ENCODE measurements at places on chromosomes 12 and 14. TPM values are rescaled to one million over a fixed set of nuclear protein-coding genes. Genes with fewer than 3 reads are reported as not detected.

DNA sequence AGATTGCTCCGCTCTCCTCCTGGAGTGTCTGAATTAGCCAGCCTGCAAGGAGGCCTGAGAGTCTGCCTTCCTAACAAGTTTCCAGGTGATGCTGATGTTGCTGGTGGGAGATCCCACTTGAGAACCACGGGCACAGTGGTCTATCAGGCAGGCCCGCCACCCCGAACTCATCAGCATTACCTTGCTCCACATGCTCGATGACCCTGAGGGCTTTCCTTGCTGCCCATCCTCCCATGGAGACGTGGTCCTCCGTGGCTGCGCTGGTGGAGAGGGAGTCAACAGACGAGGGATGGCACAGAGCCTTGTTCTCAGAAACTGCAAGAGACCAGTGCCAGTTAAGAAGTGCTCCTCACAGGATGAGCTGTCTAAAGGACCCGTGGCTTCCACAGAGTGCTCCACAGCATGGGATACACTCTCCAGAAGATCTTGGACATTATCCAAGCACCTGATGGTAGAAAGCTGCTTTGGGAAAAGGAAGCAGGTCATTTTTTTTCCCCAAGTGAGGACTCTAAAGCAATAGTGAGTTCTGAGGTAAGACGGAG, 18.3 kb downstream of the HAL start:
- DNase-seq, result no peak

- DNase-seq, result no peak
Observed at GRCh38 chr12:80837342-80837978, 100.3 kb downstream of the LIN7A start.

DNA sequence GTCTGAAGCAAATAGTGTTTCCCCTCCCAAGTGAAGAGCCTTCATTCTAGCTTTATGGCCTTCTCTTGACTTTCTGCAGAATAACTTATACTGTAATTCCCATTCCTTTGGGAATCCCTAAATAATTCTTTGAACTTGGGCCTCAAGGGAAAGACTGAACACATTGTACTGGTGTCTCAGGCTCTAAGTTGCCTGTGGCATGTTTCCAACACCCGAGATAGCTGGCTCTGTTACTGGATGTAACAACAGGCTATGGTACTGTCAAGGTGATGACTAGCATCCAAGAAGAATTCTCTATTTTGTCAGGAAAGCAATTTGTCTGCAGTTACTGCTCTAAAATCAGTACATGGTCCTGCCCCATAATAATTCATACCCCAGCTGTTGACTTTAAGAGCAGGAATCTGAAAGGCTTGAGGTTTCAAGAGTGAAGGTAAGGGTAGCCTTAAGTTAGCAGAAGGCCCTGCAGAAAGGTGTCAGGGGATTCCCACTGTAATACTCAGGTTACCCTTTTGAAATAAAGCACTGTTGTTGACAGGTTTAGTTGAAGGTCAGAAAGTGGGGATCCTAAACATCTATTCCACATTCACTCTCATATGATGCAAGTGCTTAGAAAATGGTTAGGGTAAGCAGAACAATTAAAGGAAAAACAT, 5.2 kb downstream of the GPX2 start:
- DNase-seq, result no peak

The DLST gene
- 29.8 TPM for total RNA-seq

Measured in thymus (tissue), 14 donors.